ENCODE measurements at places on chromosomes 12 and 14.

DNA sequence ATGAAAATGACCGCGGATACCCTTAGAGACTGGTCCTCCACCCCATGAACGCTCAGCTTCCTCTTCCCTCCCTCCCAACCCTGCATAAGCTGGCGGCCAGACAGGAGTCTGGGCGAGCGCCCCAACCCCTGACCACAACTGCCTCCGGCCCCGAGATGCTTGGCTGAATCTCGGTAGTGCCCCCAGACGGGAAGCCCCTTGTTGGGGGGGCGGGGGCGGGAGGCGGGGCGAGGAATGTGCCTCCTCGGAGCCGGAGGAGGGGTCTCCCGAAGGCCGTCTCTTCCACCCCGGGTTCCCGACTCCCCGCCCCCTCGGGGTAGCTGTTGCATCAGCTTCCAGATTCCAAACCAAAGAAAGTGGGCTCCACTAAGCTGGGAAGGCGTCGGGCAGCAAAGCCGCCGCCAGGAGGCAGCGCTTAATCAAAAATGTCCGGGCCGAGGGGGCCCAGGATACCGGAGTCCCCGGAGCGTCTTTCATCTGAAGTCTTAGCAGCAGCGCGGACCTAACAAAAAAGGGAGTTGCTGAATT, 7.1 kb upstream of the MRPL52 start:
- DNase-seq: peak; percentile 47

DNA sequence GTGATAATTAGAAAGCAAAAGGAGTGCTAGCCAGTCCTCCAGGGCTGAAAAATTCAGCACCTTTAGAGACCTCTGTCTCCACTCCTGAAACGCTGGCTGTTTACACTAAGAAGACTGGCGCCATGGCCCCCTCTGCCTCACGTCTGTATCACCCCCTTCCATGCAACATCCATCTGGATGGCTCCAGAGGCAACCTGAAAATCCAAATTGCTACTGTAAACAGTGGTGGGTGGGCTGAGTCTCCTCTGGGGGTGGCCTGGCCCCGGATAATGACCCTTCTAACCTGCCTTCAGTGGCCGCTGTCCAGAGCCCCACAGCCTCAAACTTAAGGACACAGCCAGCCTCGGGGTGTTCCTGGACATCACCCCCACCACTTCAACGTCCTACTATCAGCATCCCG, 1.4 kb downstream of the PRKD1 start:
- no peak for DNase-seq

GRCh38 chr12:71392521-71393145, 47.0 kb upstream of the LGR5 start:
- no peak for DNase-seq

GRCh38 chr14:104126753-104127152, 11.6 kb upstream of the KIF26A start:
- no peak for DNase-seq

DNA sequence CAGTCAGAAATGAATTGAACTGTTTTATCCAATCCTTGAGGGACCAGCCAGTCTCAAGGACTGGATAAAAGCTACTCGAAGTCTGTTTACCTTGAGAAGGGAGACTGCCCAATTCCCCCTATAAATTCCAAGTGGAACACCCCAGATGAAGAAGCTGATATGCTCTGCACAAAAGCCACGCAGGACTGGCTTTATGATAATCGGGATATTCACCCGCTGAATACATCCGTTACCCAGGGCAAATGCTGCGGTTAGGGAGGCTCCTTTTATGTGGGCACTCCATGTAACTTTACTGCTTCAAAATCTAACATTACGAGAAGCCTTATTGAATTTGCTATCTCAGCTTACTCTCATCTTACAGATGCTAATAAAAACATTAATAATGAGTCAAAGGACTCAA, 119.1 kb downstream of the DENND5B start:
- DNase-seq: no peak

GRCh38 chr12:11666131-11667050, 16.9 kb downstream of the ETV6 start:
- DNase-seq: no peak

DNA sequence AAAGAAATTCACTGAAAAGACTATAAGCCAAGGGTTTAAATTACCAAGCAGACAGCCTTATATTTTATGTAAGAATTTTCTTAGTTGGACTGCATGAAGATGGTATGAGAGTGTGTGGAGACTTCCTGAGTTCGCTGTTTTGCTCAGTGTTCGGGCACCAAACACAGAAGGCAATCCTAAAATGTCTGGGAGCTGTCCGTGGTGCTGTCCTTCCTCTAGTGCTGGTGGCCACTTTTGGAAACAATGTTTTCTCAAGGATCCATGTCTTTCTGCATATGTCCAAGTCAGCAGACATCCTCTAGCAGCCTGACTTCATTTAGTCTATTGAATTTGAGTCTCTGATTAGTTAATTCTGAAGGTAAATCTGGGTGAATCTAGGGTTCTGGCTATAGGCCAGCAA, 135.8 kb downstream of the SLC8A3 start:
- no peak for DNase-seq

DNA sequence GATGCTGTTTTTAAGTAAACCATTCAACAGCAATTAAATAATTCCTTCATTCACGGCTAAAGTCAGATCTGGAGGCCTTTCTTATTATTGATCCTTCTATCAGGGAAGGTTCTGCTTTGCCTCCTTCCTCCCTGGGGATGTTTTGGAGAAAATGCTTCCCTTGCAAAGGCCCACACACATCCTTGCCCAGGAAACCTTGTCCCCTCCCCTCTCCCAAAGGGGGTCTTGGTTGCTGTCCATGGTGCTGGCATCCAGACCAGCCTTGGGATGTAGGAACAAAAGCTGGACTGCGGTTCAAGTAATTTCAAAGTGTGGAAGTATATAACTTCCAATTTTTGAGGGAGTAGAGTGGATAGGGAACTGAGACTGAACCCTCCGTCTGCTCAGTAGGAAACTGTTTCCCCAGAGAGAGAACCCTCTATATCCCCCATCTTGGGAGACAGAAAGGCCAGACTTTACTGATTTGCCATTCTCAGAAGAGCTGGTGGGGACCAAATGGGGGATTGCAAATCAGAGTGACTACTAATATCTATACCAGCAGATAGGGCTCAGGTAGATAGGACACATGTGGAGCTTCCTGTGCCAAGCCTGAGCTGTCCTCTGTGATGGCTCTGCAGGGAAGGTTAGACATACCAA, 5.6 kb downstream of the MARCHF9 start:
- DNase-seq: no peak

DNA sequence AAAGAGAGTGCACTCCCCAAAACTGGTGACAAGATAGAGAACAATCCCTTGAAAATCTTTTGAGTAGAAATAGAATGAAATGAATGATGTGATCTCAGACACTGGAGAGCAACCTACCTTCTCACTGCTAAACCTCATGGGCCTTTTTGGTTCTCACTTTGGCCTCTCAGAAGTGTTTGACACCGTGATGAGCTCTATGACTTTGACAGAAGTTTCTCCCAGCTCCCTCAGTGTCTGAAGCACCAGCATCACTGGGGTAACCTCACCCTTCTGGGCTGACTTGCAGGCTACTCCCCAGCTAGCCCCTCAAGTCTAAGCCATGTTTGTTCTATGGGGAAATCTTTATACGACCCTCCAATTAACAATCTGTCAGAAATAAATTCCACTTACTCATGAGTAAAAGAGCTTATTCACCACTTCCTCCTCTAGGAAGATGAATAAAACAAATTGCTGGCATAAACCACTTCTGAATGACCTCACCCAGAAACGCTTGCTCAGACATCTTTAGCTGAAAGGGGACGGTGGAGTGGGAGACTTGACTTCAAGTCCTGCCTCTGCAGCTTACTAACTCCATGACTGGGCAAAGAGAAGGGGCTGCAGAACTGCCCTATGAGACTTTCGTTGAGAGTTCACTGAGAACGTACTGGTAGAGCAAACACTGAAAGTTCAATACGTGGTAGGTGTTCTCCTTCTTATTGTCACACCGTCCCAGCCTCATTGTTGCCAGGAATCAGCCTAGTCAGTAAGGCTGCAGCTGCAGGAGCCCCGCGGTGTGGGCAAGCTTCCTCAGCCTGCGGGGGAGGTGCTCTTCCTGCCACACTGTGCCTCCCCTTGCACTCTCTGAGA, 46.5 kb downstream of the ST8SIA1 start:
- no peak for DNase-seq

DNA sequence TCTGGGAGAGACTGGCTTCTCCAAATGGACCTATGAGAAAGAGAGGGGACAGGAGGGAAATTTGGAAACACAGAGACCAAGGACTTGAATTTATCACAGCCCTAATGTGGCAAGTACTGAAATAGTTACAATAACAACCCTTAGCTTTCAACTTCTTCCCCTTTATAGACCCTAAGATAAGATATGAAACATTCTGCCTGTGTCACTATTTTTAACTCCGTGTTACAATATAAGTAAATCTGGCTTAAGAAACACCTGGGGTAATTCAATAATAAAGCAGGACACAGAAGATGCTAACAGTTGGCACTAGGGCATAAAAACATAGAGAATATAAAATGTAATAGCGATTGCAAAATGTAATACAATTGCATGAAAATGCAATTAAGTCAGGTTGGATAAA, 216.4 kb downstream of the NOVA1 start:
- no peak for DNase-seq

Measured in stimulated activated CD8-positive, alpha-beta memory T cell treated with anti-CD3 and anti-CD28 coated beads, Interleukin-12 subunit alpha, Interleukin-12 subunit beta, amount 100 ng/mL, for 4 hours (primary cell).